Activated CD4-positive, alpha-beta T cell treated with anti-CD3 and anti-CD28 coated beads, Interleukin-2, amount 50 U/mL, for 24 hours (primary cell): ENCODE measurements at places on chromosomes 16 and 17.

GRCh38 chr17:41020336-41020735 is 6.7 kb downstream of the KRTAP1-5 start:
- DNase-seq, result no peak

DNA sequence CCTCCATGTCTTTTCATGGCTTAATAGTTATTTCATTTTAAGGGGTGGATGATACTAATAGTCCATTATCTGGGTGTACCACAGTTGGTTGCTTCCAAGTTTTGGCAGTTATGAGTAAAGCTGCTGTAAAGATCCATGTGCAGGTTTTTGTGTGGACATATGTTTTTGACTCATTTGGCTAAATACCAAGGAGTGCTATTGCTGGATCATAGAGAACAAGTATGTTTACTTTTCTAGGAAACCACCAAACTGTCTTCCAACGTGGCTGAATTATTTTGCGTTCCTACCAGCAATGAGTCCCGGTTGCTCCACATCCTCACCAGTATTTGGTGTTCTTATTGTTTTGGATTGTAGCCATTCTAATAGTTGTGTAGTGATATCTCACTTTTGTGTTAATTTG is 181.9 kb downstream of the SPECC1 start:
- DNase-seq, result no peak

- no peak for DNase-seq
Measured at GRCh38 chr16:20073203-20074098, at the start of gene GPR139. TSS of gene GPR139 (minus strand) at chr16:20073890. CDS start at chr16:20073616, 274 bp downstream.

DNA sequence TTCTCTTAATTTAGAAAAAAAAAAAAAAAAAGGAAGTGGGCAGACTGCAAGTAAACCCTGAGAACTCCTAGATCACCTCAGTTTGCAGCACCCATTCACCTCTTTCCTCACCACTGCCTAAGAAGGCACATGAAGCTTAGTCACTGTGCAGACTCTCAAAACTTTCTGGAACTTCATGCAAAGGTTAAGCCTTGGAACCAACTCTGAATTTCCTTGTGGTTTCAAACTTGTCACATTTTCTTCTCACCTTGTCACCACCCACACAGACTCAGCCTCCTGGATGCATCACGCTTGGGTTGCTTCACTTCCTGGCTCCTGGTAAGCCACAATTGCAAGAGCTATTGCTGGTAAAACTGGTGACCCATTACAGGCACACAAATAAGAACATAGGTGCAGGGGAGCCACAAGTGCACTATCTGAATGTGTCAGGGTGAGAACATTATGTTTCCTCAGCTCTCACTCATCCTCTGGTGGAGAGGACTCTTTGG is 15.0 kb upstream of the CPD start:
- peak; percentile 48 for DNase-seq

- no peak for DNase-seq
Measured at GRCh38 chr17:20315821-20316220, 151.5 kb downstream of the LGALS9B start.

GRCh38 chr17:65712383-65713267 is 151.2 kb upstream of the AXIN2 start:
- no peak for DNase-seq

- no peak for DNase-seq
Measured at GRCh38 chr17:16037636-16038035, 38.0 kb downstream of the TTC19 start.

GRCh38 chr16:80968386-80969113 is 38.1 kb downstream of the CMC2 start:
- DNase-seq, result no peak

DNA sequence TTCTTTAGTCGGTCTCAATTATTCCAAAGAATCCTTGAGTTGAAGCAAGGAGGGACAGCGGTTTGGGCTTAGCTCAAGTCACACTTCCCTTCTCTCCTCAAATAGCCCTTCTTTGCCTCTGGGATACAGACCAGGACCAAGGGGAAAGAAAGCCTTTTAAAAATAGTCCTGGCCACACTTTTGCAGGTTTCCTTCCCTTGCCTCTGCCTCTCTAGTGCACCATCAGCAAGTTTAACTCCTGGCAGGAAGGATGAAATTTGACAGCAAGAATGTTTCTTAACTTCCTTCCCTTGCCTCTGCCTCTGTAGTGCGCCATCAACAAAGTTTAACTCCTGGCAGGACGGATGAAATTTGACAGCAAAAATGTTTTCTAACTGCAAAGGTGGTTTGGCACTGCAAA is 7.2 kb upstream of the G6PC1 start:
- no peak for DNase-seq

GRCh38 chr17:20728181-20728580 is 148.7 kb downstream of the CDRT15L2 start:
- no peak for DNase-seq

DNA sequence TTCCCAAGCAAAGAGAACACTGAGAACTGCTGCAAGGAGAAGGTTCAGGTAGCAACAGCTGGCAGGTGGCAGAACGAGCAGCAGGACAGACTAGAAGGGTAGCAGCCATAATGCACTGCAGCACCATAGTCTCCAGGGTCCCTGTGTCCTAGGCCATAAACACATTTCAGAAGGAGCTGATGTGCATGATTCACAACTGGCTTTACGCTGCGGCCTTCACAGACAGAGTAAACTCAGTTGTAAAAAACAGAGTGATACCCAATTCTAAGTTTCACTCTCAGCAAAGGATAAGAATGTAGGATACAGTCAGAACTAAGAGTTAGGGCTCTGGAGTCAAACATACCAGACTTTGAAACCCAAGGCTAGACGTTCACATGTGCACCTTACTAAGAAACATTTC is 24.4 kb downstream of the ARHGAP17 start:
- DNase-seq, result no peak

DNA sequence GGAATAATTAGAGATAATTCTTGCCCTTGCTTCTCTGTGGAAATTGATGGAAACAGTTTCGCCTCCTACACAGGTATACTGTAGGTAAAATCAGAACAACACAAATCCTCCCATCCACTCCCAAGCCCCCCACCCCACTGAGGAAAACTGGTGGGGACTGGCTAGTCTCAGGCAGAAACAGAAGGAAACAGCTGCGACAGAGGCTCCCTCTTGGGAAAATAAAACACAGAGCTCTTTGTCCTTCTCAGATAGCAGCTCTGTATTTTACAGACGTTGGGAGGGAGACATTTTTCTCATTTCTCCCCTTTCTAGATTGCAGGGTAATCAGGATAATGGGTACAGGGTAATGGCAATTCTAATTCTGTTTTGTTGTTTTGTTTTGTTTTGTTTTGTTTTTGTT is 1.1 kb downstream of the SLFN13 start:
- DNase-seq, result no peak

DNA sequence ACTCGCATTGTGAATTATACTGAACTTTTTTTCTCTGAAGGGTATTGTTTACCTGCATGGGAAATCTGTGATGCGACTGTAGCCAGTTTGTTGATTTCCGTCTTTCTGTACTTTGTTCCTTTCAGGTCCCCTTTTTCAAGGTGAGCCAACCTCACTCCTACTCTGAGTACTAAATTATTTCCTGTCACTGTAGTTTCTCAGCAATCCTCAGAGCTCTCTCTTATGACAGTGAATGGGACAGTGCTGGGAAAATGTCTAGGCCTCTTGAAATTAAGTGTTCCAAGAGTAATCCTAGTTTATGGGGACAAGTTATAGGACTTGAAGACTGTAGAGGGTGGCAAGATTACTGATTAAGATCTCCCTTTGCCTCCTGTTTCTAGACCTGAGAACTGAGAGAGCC is 167.6 kb downstream of the CNTNAP4 start:
- DNase-seq, result no peak

DNA sequence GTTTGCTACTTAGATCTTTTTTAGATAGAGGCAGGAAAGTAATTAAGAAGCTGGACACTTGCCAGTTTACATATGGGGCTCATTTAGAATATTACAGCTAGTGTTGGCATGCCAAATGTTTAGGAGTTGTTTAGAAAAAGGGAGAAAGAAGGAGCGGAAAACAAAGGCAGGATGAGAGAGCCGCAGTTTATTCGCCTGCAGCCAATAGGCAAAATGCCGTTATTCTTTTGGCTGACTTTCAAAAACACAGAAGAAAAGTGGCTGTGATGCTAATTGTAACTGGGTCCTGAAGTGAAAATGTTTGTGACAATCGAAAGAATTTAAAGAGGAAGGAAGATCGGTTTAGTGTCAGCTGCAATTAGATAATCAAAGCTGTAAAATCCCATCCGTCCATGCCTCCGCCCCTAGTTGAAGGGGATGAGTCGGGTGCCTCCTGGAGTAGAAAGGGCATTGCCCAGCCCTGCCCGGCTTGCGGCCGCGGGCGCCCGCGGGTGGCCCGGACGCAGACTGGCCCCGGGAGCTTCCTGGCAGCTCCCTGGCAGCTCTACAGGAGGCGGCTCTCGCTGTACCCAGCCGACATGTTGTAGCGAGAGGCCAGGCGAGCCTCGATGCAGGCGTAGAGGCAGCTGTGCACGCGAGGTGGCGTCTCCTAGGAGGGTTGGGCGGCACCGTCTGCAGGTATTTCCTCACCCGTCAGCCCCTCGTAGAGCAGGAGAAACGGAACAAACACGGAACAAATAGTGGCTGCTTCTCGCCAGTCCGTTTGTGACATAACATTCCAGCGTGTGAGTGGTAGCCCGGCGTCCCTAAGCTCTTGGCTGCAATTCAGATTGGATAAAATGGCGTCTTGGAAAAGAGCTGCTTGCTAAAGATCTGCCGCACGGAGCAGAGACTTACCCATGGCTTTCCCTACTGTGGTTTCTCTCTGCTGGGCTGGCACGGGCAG is 82.2 kb downstream of the TNRC6C start:
- DNase-seq, result peak; percentile 6

GRCh38 chr17:81092518-81093095 is 57.7 kb downstream of the BAIAP2 start:
- DNase-seq, result no peak

- no peak for DNase-seq
Measured at GRCh38 chr16:57577691-57578224, 35.3 kb downstream of the ADGRG5 start.

- DNase-seq, result no peak
Measured at GRCh38 chr17:81898029-81898866, 3.8 kb upstream of the NPB start.

DNA sequence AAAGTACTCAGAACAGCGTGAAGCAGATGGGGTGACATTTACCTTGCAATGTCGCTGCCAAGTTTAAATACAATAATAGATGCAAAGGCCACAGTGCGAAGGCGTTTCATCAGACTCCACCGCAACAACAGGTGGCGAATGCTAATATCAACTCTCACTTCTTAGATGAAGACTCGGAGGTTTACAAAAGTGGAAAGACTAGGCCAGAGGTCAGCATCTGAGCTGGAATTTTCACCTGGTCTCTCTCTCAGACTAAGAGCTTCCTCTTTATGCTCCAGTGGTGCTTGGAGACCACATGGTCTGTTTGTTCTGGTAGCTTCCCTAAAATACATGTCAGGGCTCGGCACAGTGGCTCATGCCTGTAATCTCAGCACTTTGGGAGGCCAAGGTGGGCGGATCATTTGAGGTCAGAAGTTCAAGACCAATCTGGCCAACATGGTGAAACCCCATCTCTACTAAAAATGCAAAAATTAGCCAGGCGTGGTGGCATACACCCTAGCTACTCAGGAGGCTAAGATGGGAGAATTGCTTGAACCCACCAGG is 169.1 kb downstream of the XYLT1 start:
- DNase-seq, result no peak

- no peak for DNase-seq
Measured at GRCh38 chr16:13296206-13296605, 394.8 kb downstream of the SHISA9 start.

GRCh38 chr16:10501016-10501607 is 79.3 kb downstream of the EMP2 start:
- DNase-seq, result no peak

- DNase-seq, result peak; percentile 66
Measured at GRCh38 chr17:55356434-55357328, 65.0 kb downstream of the MMD start.

GRCh38 chr17:36672403-36672918 is 71.1 kb downstream of the MRM1 start:
- no peak for DNase-seq

GRCh38 chr17:72699545-72699944 is 392.9 kb downstream of the SLC39A11 start:
- no peak for DNase-seq

DNA sequence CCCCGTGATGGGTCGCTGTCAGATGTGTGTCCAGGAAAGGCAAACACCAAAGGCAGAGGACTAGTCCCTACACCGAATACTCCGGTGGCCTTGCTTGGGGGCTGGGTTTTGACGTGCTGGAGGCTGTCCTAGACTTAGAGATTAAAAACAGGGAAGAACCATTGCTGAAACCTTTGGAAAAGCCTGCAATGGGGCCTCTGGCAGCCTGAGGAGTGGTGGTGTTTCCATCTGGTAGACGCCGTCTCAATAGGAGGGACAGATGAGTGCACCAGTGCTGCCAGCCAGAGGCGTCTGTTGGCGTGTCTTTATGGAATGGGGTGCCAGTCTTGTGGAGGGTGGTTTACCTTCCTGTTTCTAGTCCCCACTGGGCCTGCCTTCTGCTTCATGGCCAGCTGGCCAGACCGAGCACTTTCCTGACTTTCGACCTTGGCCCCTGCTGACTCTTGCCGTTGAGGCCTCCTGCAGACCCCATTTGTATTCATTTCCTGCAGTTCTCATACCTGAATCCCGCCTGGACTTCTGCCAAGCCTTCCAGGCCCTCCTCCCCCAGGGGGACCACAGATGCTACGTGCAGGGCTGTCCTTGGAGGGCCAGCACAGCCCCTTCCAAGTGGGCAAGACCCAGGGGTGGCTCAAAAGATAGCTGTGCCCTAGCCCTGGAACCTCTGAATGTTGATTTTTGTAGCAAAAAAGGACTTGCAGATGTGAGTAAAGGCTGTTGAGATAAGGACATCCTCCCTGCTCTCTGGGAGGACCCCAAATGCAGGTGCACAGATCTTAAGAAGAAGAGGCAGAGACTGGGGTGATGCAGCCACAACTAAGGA is 1.9 kb upstream of the DNASE1 start:
- DNase-seq, result no peak

DNA sequence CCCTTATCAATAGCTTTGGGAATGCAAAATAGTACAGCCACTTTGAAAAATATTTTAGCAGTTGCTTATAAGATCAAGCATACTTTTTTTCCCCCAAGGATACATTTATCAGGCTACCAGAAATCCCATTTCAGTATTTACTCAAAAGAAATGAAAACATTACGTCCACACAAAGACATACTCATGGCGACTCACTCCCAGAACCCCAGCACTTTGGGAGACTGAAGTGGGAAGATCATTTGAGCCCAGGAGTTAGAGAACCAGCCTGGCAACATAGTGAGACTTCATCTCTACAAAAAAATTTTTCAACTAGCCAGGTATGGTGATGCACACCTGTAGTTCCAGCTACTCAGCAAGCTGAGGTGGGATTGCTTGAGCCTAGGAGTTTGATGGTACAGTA is 5.9 kb downstream of the SKA2 start:
- DNase-seq, result no peak

GRCh38 chr16:87350681-87351319 is 32.8 kb downstream of the FBXO31 start:
- DNase-seq, result no peak

GRCh38 chr17:74769266-74769855 is 6.8 kb downstream of the NAT9 start:
- DNase-seq, result no peak

- peak; percentile 74 for DNase-seq
Measured at GRCh38 chr17:43900183-43900857, 7.0 kb downstream of the MPP2 start.
